Hematopoietic multipotent progenitor cell treated with erythropoietin and hydrocortisone succinate and interleukin-3 and kit ligand, for 15 days (in vitro differentiated cells): ENCODE measurements at places on chromosomes 7 and 10.
A peak's percentile ranks its signal among the peaks of the same experiment; 100 is the strongest.

DNA sequence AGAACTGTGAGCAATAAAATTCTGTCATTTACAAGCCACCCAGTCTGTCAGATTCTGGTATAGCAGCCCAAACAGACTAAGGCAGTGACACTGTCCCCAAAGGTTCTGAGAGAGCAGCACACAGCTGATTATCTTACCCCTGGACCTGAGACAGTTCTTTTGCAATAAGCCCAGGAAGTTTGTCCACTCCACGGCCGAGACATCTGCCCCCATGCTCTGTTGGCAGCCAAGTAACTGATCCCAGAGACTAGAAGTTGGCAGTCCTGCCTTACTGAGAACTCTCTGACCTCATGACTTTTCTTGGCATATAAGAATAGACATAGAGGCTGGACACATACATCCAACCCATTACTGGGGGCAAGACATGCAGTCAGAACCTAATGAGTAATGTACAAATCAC is 243.0 kb upstream of the GRB10 start:
- no peak for DNase-seq

GRCh38 chr7:132290021-132290420 is 286.2 kb downstream of the PLXNA4 start:
- no peak for DNase-seq

DNA sequence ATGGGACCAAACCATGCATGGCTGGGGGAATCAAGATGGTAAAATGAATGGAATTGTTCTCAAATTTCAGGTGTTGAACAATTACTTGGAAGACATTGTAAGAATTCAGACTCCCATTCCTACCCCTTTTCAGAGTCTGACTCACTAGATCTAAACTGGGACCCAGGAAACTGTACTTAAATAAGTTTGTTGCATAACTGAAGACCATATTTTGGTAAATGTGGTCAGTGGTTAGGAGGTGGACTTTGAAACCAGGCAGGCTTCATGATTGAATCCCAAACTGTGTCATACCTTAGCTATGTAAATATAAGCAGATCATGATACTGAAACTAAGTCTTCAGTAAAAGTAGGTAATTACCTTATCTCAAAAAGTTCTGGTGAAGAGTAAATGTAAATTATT is 41.7 kb downstream of the ZWINT start:
- no peak for DNase-seq

- DNase-seq, result peak; percentile 3
These were observed 196.9 kb upstream of the RHOBTB1 start for GRCh38 chr10:61140765-61141392.

- no peak for DNase-seq
These were observed 4.1 kb upstream of the LIPN start for GRCh38 chr10:88755753-88756152.

DNA sequence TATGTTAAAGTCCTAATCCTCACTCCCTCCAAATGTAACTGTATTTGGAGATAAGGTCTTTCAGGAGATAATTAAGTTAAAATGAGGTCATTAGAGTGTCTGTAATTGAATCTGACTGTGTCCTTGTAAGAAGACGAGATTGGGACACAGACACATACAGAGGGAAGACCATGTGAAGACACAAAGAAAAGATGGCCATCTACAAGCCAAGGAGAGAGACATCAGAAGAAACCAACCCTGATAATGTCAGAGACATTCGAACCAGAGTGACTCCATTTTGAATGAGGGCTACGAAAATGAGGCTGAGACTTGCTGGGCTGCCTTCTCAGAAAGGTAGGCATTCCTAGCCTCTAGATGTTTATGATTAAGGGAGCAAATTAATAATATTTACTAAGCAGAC is 542 bp upstream of the SAMD9L start:
- DNase-seq, result no peak

- DNase-seq, result no peak
These were observed 17.6 kb upstream of the ELN start for GRCh38 chr7:74010407-74010806.

- DNase-seq, result no peak
These were observed 52.0 kb downstream of the KIF5B start for GRCh38 chr10:32004161-32004591.

GRCh38 chr10:90849956-90850749 is 7.7 kb downstream of the HTR7 start:
- DNase-seq, result no peak

GRCh38 chr10:24444337-24444736 is 235.4 kb downstream of the KIAA1217 start:
- no peak for DNase-seq

DNA sequence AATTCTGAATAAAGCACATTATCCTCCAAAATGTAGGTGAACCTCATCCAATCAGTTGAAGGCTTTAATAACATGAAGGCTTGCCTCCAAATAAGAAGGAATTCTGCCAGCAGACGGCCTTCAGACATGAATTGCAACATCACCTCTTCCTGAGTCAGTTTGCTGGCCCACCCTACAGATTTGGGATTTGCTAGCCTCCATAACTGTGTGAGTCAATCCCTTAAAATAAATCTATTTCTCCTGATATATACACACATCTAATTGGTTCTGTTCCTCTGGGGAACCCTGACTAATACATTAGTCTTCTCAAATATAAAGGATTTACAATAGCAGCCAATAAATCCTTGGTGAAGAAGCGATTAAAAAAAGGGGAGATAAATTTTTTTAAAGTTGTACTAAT is 34.8 kb upstream of the OSBPL3 start:
- no peak for DNase-seq

- DNase-seq, result no peak
These were observed 19.6 kb downstream of the SEMA3E start for GRCh38 chr7:83629117-83629880.

DNA sequence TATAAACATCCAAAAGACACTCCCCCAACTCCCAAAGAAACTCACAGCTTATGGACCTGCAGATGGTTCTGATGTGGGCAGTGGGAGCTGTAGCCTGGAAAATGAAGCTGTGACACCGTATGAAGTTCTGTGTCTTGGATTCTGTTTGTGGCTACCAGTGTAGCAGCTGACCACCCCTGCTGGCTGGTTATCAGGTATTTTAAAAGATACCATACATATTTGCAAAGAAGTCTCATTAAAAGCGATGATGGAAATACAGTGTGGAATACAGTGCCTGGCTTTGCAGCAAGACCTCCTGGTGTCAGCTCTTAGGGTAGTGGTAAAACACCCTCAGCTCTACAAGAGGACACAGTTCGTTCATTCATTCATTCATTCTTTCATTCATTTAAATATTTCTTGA is 194.3 kb upstream of the PRKCQ start:
- no peak for DNase-seq

GRCh38 chr7:148687555-148687954 is 11.1 kb upstream of the CUL1 start:
- no peak for DNase-seq

DNA sequence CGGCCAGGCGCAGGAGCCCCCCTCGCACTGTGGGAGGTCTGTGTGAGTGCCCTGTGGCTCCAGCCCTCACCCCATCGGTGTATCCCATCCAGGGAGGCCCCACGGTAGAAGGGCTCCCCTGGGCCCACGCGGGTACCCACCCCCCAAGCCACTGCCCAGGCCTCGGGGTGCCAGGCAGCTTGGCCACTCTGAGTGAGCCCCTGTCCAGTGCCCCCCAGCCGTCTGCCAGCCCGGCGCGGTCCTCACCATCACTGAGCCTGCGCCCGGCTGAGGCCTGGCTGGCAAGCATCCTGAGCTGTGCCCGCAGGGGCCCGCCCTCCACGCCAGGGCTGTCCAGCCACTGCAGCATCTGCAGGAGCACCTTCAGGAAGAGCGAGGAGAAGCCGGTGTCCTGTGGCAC is 19.2 kb upstream of the MICALL2 start:
- no peak for DNase-seq

- DNase-seq, result no peak
These were observed 113.8 kb upstream of the KLF6 start for GRCh38 chr10:3898821-3899220.

DNA sequence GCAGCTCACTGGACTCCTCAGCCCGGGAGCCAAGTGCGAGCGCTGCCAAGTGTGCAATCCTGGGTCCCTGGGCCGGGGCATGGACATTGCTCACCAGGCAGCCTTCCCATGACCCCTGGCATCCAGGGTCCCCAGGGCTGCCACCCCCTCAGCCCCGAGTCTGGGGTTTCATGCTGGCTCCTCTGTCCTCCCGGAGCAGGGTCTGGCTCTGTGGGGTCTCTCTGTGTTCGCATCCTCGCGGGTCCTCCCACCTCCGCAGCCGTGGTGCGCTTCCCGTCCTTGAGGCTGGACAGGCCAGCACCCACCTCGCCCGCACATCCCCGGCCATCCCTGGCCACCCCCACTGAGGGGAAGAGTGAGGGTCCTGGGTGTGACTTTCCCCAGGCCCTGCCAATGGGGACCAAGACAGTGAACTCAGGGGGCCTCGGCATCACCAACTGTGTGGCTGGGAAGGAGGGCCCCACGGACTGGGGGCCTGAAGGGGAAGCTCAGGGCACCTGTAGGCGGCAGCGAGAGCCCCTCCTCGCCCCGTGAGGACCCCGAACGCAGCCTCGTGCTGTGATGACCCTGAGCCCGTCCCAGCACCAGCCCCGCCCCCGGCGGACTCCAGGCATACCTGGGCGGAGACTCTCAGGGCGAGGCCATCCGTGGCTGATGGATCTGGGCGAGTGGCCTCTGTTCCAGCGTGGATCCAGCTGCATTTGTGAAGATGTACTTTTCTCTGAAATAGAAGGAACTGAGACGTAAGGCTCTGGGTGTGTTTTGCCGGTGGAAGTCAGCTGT is 50.3 kb upstream of the CFAP46 start:
- no peak for DNase-seq

- no peak for DNase-seq
These were observed 25.6 kb upstream of the ADGRA1 start for GRCh38 chr10:133062085-133062484.

- no peak for DNase-seq
These were observed 66.1 kb upstream of the AOAH start for GRCh38 chr7:36790311-36790787.

DNA sequence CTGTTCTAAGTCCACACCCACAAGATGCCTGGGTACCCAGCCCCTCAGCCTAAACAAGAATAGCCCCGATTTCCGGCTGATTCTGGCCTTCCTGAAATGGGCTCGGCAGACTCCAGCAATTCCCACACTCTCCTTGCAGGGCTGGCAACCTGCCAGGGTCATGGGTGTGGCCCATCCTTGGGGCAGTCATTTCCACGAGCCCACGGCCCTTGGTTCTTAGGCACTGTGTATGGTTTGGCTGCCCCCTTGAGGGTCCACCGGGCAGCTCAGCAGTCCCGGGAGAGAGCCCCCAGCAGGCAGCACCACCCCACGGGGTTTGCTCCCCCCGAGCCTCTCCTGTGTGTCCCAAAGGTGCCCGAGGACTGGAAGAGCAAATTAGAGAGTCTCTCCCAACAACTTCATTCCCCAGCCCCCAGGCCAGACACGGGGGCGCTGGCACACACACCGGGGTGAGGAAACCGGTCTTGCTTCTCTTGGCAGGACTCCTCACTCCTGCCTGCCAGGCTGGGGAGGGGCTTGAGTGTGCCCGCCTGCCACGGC is 142.2 kb downstream of the EMX2 start:
- DNase-seq, result peak; percentile 11

DNA sequence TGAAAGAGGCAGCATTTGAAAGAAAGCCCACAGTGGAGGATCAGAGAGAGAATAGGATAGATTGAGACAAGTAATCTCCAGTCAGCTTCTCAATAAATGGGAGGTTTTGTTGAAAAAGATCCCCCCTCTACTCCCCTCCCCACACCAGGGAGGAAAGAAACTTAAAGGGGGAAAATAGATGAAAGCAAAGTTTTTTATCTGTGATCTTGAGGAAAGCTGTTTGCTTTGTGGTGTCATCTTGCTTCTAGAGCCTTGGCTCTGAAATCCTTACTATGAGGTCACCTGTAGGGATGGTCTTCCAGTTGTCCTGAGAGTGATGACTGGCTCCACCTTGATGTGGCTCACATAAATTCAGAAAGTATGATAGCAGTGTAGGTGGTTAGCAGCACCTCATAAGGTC is at the start of gene SPAM1:
SPAM1 (plus strand) TSS at position 301 of the 400 bp plus-strand sequence. CDS start 28,330 bp downstream, outside the sequence.
- DNase-seq, result no peak

DNA sequence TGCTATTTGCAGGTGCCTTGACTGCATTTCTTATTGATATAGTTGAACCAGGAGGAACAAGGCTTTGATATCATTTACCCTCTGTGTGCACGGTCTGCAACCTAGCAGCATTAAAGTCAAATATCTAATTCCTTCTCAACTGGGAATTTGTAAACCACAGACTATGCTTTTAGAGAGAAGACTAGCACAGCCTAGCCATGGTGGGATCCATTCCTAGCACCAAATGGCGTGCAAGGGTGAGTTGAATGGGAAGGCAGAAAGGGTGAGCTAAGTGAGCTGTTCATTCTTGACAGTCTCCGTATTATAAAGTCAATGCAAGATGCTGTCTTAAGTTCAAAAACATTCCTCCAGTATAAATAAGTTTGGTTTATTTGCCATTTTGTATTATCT is 2.9 kb downstream of the ZNF365 start:
- DNase-seq, result no peak

- no peak for DNase-seq
These were observed 284.0 kb downstream of the CELF2 start for GRCh38 chr10:11301571-11302111.

- no peak for DNase-seq
These were observed 67.5 kb upstream of the MEOX2 start for GRCh38 chr7:15753887-15754579.

GRCh38 chr7:158353606-158354570 is 233.7 kb downstream of the PTPRN2 start:
- DNase-seq, result no peak

DNA sequence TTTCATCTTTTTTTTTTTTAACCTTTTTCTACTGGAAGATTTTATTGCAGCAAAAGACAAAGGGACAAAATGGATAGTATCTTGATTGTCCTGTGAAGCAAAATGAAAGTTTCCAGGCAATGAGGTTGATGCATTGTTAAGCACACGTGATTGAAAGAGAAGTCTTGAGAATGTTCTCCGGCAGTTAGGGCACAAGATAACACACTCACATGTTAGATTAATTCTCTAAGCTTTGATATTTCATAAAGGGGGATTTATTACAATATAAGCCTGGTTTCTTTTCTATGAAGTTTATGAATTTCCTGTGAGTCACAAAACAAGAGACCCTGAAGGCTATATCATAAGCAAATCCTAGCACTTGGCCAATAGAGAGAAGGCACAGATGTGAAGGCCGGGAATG is 93.4 kb upstream of the ARMC3 start:
- DNase-seq, result no peak

- no peak for DNase-seq
These were observed 138.5 kb upstream of the MGMT start for GRCh38 chr10:129328546-129328945.
